ENCODE measurements at places on chromosomes 7 and 10.

DNA sequence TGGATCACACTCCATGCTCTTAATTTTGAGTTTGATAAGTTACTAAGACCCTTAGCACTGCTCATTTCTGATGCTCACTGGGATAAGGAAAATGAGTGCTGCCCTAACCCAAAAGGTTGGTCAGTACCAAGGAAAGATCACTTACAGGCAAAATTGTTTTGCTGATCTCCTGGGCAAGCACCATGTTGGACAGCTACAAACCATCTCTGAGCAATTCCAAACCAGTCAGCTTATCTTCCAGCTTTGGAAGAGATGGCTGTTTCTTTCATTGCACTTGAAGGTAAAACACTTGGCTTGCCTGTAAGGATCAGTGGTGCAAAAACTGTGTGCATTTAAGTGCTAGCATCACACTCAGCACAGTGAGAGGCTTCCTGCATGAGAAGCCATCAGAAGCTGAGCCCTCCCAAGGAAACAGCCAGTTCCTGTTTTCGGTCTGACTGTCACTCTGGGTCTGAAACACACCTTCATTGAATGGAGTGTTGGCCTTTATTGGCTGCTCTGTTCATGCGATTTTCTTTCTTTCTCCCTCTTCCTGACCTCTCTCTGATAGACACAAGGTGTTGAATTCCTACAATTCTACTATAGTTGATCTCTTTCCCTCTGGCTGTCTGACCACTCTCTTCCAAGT lies 126.4 kb upstream of the GHITM start:
- DNase-seq = no peak

GRCh38 chr10:116045366-116046356 lies 227.3 kb downstream of the GFRA1 start:
- no peak for DNase-seq

DNA sequence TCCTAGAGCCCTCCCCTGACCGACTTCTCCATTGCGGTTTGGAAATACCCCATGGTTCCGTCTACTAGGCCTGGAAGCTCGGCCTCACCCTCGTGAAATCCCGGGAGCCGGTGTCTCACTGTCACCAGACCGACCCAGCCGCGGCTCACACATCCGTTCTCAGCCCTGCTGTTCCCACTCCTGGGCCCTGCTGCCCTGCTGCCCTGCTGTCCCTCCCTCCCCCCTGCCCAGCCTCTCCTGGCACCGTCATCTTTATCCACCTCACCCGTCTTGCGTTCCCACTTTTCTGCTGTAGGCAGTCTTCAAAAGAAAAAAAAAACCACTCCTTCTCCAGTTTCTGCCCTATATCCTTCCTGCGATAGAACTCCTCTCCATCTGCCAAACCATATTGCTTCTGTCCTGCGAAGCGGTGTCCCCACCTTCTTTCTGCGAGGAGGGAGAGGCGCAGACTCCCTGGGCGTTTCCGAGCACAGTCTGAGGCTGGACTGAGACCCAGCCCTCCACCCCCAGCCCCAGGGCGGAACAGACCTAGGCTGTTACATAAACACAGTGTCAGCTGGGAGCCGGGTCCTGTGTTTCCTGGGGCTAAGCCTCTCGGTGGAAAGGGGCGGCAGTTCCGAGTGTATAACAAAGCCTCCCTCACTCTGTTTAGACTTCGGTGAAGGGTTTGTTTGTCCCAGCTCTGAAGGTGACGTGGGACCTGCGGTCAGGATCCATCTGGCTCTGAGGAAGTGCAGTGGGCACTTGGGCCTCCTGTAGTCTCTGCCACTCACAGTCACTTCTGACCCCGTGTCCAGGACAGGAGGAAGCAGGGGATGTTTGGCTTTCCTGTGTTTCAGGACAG lies 2.8 kb downstream of the AGAP3 start:
- DNase-seq = no peak

DNA sequence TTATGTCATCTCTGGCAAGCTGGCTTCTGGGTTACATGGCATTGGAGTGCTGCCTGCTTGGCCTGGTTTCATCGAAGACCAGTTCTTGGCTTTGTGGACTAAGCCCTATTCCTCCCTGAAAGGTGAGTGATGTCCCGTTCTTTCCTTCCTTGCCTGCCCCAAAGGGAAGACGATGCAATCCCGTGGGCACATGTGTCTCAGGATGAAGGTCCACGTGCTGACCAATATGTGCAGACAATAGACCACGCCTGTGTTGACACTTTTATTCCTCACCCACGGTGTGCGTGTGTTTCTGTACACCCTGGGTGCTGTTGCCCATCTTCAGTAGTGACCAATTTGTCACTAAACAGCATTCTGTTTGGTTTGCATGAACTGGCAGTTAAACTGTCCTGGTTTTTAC lies 28.6 kb upstream of the SHH start:
- DNase-seq = no peak

- peak; percentile 54 for DNase-seq
Measured at GRCh38 chr10:78109210-78109609, 75.5 kb downstream of the RPS24 start.

DNA sequence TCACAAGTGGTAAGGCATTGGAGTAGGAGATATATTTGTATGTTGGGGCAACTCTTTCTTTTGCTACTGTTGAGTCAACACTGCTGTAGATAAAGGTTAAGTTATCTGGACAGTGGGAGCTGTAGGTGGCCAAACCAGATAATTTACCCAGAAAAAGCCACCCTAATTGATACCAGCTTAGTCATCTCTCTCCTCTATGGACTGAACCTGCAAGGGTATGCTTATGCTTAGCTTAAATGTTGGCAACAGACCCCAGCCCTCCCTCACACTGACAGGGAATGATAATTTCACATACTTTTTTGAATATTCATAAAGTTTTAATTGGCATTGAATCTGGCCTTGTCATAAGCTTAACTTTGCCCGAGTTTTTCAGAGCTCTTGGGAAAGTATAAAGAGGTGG lies 66.3 kb downstream of the CREB5 start:
- DNase-seq = no peak

DNA sequence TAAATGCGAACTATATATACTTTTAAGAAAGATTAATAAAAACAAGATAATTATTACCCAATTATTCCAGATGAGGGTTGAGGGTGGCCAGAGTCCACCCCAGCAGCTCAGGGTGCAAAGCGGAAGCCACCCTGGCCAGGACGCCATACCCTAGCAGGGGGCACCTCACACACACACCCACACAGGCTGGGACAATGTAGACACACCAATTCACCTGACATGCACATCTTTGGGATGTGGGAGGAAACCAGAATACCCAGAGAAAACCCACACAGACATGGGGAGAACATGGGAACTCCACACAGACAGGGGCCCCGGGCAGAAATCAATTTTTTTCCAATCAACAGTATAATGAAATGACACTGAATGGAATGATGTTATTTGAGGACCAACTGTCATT lies 86.0 kb downstream of the RTKN2 start:
- DNase-seq = no peak

GRCh38 chr7:28078036-28078901 lies 102.3 kb downstream of the JAZF1 start:
- DNase-seq = no peak

- no peak for DNase-seq
Measured at GRCh38 chr10:60397792-60398191, 8.1 kb upstream of the ANK3 start.

DNA sequence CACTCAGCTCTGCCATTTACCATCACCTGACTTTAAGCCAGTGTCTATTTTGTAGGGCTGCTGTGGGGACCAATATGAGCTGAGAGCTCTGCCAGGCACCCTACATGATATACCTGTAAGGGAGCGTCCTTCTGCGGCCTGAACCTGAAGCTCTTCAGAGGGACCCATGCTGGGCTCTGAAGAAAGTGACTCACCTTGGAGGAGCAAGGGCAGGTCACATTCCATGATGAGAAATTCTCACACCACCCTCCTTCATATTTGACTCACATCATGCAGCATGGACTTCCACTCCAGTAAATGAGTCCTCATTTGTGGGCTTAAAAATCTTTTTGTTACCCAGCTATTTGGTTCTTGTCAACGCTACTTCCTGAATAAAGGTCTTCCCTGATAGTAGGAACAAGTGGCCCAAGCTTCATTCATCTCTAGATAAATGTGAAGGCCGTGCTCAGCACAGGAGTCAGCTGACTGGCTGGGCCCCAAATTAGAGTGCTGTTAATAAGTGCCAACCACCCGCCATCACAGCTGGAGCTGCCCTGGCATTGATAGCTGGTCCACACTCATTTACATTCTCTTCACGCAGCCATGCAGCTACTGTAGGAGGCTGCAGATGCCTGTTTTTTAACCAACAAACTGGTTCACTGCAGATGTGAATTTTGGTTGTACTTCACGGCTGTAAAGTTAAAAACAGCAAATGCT lies 78.4 kb downstream of the RNF216 start:
- no peak for DNase-seq

- DNase-seq = no peak
Measured at GRCh38 chr10:104391150-104391968, 37.7 kb downstream of the CFAP58 start.

DNA sequence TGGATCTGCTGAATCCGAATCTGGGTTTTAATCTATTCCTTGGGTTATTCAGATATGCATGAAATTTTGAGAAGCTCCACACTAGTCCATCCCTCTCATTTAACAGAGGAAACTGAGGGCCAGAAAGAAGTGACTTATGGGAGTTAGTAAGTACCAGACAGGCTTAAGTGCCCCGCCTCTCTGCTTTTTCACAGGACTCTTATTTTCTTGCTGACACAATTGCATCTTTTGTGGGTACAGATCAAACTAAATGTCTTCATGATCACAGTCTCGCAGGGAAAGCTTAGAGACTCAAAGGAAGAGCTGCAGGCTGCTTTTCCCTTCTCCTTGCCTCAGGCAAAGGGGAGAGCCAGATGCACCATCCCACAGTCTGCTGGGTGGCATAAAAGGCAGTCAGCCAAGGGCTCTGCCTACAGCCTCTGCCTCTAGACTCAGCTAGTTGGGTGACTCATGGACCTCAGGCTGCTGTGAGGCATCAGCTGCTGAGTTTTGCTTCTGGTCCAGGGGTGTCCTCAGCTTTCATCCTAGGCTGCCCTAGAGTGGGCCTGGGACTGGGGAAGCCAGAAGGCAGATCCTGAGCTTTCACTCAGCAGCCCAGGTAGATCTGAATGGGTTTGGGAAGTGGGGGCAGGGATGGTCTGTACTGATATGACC lies 11.6 kb downstream of the GOLGA7B start:
- no peak for DNase-seq

DNA sequence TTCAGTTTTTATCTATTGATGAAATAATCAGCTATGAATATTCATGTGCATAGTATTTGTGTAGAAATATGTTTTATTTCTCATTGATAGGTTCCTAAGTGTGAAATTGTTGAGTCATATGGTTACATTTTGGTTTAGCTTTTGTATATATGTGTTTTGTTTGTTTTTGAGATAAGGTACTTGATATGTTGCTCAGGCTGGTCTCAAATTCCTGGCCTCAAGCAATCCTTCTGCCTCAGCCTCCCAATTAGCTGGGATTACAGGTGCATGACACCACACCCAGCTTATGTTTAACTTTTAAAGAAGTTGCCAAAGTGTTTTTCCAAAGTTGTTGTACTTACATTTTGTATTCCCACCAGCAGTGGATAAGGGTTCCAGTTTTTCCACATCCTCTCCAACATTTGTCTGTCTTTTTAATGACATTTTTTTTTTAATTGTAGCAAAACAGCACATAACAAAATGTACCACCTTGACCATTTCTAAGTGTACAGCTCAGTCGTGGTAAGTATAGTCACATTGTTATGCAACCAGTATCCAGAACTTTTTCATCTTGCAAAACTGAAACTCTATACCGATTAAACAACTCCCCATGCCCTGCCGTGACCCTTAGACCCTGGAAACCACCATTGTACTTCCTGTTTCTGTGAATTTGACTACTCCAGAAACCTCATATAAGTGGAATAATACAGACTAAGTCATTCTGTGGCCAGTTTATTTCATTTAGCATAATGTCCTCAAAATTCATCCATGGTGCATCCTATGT lies 12.6 kb upstream of the UBE2D1 start:
- no peak for DNase-seq

DNA sequence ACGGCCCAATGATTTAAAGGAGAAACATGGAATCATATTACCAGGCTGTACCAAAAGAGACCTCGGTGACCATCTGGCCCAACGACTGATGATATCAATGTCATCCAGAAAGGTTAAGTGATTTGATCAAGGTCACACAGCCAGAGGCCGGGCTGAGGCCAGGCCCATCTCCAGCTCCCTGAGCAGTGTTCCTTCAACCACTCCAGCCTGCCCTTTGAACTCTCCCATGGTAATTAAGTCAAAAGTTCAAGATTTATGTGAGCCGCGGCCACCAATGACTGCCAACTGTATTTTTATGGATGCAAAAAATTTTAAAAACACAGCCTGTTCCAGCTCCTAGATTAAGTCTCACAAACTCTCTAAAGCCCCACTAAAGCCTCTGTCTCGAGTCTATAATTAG lies 41.8 kb downstream of the FGFR2 start:
- no peak for DNase-seq

Data from iPS DF 19.7 (cell line).